IMR-90 (cell line): ENCODE measurements at places on chromosomes 7 and 10. TPM values are rescaled to one million over a fixed set of nuclear protein-coding genes. Genes with fewer than 3 reads are reported as not detected.

PNLIPRP1 gene
- total RNA-seq: not detected in 2 replicates

CCDC126 gene
- 5.6 and 10.6 TPM in 2 replicates for total RNA-seq

OR2A42 gene
- total RNA-seq: not detected in 2 replicates

ZPBP gene
- total RNA-seq: not detected in 2 replicates

EMX2 gene
- total RNA-seq: not detected in 2 replicates

PYROXD2 gene
- total RNA-seq: 5.8 and 6.5 TPM in 2 replicates

LRRC17 gene
- 271 and 280 TPM in 2 replicates for total RNA-seq

OR2A5 gene
- not detected in 2 replicates for total RNA-seq

IGFBP1 gene
- total RNA-seq: not detected in 2 replicates

SAP25 gene
- total RNA-seq: not detected in 2 replicates

FEZF1 gene
- not detected in 2 replicates for total RNA-seq

DRGX gene
- not detected in 2 replicates for total RNA-seq

DNAH11 gene
- under 0.01 TPM in 1 of 2 replicates, not detected in the other for total RNA-seq

HABP2 gene
- total RNA-seq: not detected in 2 replicates

CHCHD3 gene
- 122 and 141 TPM in 2 replicates for total RNA-seq

ENO4 gene
- total RNA-seq: under 0.01 TPM in 2 replicates

CPVL gene
- total RNA-seq: not detected in 2 replicates

TUBB8 gene
- total RNA-seq: not detected in 2 replicates

RBAK gene
- 8.1 and 9.4 TPM in 2 replicates for total RNA-seq

BTBD16 gene
- not detected in 2 replicates for total RNA-seq

ABHD11 gene
- total RNA-seq: 13.4 and 14.2 TPM in 2 replicates

STRIP2 gene
- 2.2 and 3.0 TPM in 2 replicates for total RNA-seq

GIMAP8 gene
- total RNA-seq: not detected in 2 replicates

CXCL12 gene
- total RNA-seq: 15.8 and 16.9 TPM in 2 replicates

PRKCQ gene
- total RNA-seq: under 0.01 TPM in 1 of 2 replicates, not detected in the other

AHCYL2 gene
- 5.7 and 6.7 TPM in 2 replicates for total RNA-seq

CCDC172 gene
- total RNA-seq: not detected in 2 replicates

RGR gene
- total RNA-seq: not detected in 2 replicates

FXYD4 gene
- not detected in 2 replicates for total RNA-seq

SLC26A4 gene
- 0.56 and 1.1 TPM in 2 replicates for total RNA-seq

NME8 gene
- not detected in 2 replicates for total RNA-seq

MYO1G gene
- under 0.01 TPM in 2 replicates for total RNA-seq

LYZL1 gene
- total RNA-seq: not detected in 2 replicates

CAMK1D gene
- total RNA-seq: 4.2 and 5.0 TPM in 2 replicates

TCAF2 gene
- total RNA-seq: 3.3 and 3.4 TPM in 2 replicates
